ENCODE measurements at places on chromosomes 5 and 9. TPM values are rescaled to one million over a fixed set of nuclear protein-coding genes. Genes with fewer than 3 reads are reported as not detected.

Gene TMEM252
- total RNA-seq: not detected

Gene DBH
- total RNA-seq: not detected

- no peak for DNase-seq
Observed at GRCh38 chr5:144281784-144282183, 111.1 kb downstream of the KCTD16 start.

Gene PCDHGB6
- total RNA-seq: 71.5 TPM

DNA sequence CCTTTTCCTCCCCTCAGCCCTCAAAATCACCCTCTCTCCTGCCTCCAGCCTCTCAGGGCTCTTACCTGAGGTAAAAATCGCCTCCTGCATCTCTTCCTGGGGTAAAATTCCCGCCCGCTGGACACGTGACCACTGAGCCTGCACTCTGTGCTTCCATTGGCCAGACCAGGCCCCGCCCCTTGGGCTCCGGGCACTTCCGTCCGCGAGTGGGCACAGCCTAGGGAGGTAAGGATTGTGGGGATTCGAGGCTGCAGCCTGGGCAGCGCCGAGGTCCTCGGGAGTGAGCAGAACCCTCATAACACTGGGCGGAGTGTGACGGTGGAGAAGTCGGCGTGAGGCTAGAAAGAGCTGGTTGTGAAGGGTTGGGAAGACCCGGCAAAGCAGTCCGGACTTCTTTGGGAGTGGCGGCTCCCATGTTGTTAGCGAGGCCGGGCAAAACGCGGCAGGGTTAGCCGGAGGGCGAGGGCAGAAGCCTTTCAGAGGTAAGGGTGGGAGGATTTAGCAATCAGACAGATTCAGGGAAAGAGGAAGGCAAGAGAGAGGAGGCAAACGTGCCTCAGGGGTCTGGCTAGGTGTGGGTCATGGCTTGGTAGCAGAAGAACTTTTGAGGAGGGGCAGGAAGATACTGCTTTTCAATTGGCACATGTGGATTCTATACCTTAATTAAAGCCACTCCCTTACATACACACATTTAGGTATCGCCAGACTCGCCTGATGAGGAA, at the start of gene SHOC1:
SHOC1 (minus strand) TSS at position 103 of the 722 bp plus-strand sequence. CDS start 3,519 bp downstream, outside the sequence.
- no peak for DNase-seq
